Stimulated activated CD8-positive, alpha-beta memory T cell treated with anti-CD3 and anti-CD28 coated beads, Interleukin-7, amount 100 ng/mL, for 24 hours (primary cell): ENCODE measurements at places on chromosomes 12 and 14.

DNA sequence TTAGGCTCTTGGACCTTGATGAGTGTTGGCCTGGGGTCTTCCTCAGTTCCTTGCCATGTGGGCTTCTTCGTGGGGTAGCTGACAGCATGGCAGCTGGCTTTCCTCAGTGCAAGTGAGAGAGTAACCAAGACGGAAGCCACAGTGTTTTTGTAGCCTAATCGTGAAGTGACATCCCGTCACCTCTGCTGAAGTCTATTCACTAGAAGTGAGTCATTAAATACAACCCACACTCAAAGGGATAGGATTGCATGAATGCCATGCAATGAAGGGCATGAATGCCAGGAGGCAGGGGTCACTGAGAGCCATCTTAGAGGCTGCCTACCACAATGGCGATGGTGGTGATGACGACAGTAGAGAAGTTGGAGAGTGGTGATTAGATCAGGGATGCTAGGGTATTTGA, 13.5 kb upstream of the ASIC1 start:
- no peak for DNase-seq

DNA sequence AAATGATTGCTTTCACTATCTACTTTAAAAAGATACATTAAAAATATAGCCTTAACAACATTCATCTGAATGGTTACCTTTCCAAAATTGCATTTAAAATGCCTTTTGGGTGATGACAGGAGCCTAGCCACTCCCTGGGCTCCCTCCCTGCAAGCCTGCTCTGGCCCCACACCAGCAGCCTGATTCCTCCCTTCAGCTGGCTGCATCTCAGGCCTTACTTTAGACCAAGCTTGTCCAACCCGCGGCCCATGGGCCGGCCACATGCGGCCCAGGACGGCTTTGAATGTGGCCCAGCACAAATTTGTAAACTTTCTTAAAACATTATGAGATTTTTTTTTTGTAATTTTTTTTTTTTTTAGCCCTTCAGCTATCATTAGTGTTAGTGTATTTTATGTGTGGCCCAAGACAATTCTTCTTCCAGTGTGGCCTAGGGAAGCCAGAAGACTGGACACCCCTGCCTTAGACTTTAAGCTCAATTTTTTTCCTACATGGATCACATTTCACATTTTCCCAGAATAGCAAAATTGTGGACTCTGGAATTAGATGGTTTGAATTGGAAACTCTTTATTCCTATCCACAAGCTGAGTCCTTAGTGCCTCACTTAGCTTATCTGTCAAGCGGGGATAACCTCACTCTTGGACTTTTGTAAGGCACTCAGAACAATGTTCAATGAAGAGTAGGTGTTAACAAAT, 124.4 kb downstream of the MYRFL start:
- DNase-seq: no peak

GRCh38 chr12:52686756-52687487, 6.7 kb upstream of the KRT1 start:
- no peak for DNase-seq

DNA sequence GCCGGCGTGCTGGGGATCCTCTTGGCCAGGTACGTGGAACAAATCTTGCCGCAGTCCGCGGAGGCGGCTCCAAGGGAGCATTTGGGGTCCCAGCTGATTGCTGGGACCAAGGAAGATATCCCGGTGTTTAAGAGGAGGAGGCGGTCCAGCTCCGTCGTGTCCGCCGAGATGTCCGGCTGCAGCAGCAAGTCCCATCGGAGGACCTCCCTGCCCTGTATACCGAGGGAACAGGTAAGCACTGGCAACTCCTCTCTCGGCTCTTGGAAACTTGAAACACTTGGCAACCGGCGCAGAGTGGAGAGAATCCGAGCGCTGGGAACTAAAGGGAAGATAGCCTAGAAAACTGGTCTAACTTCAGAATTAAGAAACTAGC, 1.7 kb downstream of the PDE3A start:
- DNase-seq: no peak

GRCh38 chr12:32451816-32452215, 52.5 kb downstream of the FGD4 start:
- no peak for DNase-seq

DNA sequence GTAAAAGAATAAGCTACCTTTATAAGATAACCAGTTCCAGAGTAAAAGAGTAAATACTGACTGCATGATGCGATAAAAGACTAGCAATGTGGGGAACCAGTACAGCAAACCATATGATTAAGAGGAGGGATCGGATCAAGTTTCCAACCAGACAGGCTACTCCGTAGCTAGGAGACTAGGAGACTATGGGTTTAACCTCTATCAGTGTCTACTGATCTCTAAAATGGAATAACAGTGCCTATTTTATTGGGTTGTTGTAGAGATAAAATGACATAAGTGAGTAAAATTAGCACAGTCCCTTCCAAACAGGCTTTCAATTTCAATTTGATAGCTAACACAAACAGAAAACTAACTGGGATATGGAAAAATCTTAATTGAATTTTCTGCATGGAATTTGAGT, 76.0 kb downstream of the PAWR start:
- no peak for DNase-seq

- DNase-seq: no peak
Observed at GRCh38 chr12:67208281-67209067, 60.7 kb upstream of the CAND1 start.

- no peak for DNase-seq
Observed at GRCh38 chr12:62716866-62717525, 218.0 kb downstream of the PPM1H start.

GRCh38 chr12:45409966-45410365, 194.1 kb downstream of the ANO6 start:
- DNase-seq: no peak

GRCh38 chr14:52259434-52259833, 8.1 kb upstream of the PTGDR start:
- no peak for DNase-seq

DNA sequence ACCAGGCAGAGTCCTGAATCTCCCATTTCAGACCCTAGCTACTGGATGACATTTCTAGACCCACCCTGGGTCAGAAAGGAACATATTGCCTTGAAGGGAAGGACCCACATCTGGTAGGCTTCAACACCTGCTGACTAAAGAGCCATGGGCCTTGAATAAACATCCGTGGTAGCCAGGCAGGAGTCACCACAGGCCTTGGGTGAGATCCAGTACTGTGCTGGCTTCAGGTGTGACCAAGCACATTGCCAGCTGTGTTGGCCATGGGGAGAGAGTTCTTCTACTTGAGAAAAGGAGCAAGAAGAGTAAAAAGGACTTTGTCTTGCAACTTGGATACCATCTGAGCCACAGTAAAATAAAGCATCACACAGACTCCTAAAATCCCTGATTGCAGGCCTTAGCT, 332.6 kb downstream of the SLC16A7 start:
- no peak for DNase-seq

DNA sequence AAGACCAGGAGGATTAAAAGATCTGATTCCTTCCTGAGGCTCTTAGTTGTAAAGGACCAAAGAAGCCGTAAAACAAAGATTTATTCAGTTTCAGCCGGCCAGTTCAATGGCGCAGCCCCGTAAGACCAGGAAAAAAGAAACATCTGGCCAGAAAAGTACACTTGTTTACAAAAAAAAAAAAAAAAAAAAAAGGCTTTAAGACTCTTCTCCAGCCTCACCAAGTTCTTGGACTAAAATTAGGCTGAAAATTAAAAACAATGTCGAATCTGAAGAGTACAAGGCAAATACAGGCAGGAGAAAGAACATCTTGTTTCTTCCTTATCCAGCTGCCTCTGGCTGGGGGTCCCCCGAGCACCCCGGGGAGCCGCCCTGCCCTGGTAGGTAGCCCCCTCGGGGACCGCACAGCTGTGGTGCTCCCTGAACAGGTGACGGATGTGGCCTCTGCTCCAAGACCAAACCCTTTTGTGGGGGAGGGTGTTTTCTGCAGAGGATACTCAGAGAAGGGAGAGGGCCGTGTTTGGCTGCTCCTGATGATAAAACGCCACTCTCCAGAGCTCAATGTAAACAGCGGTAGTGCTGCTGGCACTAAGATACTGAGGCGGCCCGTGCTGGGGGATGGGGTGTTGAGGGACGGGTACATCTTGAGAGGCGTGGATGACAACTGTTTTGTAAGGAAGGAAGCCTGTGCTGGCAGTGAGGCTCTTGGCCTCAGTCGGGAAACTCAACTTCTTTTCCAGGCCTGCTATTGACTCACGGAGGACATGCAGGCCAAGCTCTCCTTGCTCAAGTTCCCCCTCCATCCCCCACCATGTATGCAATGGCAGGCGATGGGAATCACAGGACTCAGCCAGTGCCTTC, 201.0 kb upstream of the DIO3 start:
- no peak for DNase-seq

DNA sequence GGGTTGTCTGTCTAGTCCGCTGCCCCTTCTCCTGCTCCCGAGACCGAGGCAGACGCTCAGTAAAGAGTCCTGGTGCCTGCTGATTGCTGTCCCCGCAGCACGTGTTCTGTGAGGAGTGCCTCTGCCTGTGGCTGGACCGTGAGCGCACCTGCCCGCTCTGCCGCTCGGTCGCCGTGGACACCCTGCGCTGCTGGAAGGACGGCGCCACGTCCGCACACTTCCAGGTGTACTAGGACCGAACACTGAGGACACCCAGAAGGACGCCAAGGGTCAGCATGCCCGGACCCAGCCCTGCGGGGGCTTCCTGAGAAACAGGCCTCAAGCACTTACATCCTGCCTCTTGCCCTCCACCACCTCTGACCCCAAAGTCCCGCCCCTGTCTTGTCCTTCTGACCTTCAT, 32.0 kb downstream of the HRK start:
- no peak for DNase-seq

DNA sequence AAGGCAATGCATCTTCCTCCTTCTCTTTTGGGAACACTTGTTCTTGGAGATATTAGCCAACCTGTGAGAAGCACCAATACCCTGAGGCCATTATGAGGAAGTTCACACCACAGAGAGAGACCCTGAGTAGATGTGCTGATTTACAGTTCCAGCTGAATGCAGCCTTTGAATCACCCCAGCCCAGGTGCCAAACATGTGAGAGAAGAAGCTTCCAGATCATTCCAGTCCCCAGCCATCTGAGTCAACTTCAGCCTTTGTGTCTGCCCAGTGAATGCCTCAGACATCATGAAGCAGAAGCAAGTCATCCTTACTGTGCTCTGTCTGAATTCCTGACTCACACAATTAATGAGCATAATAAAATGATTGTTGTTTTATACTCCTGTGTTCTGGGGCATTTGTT, 25.1 kb downstream of the C12orf42 start:
- DNase-seq: no peak
